Kidney (tissue), 22 donors: ENCODE measurements at places on chromosomes 11 and 22. TPM values are rescaled to one million over a fixed set of nuclear protein-coding genes. Genes with fewer than 3 reads are reported as not detected.
A peak's percentile ranks its signal among the peaks of the same experiment; 100 is the strongest.

B4GALNT4 gene
- 1.4 TPM for total RNA-seq

HTR3B gene
- 0.16 TPM for total RNA-seq

ME3 gene
- total RNA-seq = 13.2 TPM

DNA sequence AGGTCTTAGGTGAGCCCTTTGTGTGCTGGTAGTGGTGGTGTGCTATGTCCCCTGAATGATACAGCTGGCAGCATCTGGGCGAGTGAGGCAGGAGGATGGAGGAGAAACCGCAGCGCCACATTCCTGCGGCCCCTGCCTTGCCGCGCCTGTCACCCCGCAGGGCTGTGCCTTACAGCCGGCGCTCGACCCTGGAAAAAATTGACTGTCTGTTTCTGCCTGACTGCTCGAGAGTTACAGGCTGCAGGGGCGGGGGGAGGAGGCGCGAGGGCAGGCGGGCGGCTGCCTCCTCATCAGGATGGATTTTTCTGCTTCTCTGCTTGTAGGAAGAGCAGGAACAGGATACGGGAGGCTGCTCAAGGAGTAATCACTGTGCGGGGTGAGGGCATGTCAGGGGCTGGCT, 443.4 kb downstream of the MIAT start:
- DNase-seq = peak; percentile 78

GRCh38 chr11:123302751-123303195, 107.7 kb upstream of the CLMP start:
- peak; percentile 34 for DNase-seq

DNA sequence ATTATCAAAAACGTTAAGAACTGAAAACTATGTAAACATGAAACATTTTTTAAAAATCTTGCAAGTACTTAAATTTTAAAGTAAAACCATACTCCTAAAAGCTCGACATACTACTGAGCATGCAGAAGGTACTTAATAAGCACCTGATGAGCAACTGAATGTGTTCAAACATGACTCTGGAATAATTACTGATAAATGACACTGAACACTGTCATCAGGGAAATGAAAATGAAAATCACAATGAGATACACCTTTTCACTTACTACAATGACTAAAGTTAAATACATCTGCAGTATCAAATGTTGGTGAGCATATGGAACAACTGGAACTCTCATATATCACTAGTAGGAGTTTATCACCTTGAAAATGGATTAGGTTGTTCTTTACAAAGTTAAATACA, 65.2 kb downstream of the PICALM start:
- DNase-seq = no peak
